ENCODE measurements at places on chromosomes 11 and 22.

GRCh38 chr11:11035331-11035730 lies 177.5 kb upstream of the ZBED5 start:
- no peak for DNase-seq

GRCh38 chr11:67415501-67416304 lies at the start of gene CARNS1:
TSS of gene CARNS1 (plus strand) at chr11:67415678. CDS start at chr11:67416200, 522 bp downstream.
- DNase-seq = no peak

GRCh38 chr11:64224891-64225607 lies 937 bp downstream of the TRPT1 start:
- no peak for DNase-seq

- no peak for DNase-seq
Measured at GRCh38 chr11:64385945-64386704, 27.2 kb downstream of the RPS6KA4 start.

GRCh38 chr11:128823753-128824152 lies 43.3 kb downstream of the KCNJ1 start:
- no peak for DNase-seq

All from cerebellar nuclear complex (tissue), 1 donor.